Heart right ventricle (tissue), 16 donors: ENCODE measurements at places on chromosomes 5 and 9. TPM values are rescaled to one million over a fixed set of nuclear protein-coding genes. Genes with fewer than 3 reads are reported as not detected.

- no peak for DNase-seq
These were observed 212.7 kb upstream of the FAM174A start for GRCh38 chr5:100322483-100322882.

The PCA3 gene
- not detected for total RNA-seq

The WWC1 gene
- total RNA-seq = 1.3 TPM

- DNase-seq = no peak
These were observed 136.8 kb downstream of the ASTN2 start for GRCh38 chr9:117278020-117278419.

- DNase-seq = peak; percentile 9
These were observed 578 bp upstream of the PSAT1 start for GRCh38 chr9:78296201-78296892.

- DNase-seq = no peak
These were observed 319.2 kb downstream of the TRPM3 start for GRCh38 chr9:70802206-70802605.

DNA sequence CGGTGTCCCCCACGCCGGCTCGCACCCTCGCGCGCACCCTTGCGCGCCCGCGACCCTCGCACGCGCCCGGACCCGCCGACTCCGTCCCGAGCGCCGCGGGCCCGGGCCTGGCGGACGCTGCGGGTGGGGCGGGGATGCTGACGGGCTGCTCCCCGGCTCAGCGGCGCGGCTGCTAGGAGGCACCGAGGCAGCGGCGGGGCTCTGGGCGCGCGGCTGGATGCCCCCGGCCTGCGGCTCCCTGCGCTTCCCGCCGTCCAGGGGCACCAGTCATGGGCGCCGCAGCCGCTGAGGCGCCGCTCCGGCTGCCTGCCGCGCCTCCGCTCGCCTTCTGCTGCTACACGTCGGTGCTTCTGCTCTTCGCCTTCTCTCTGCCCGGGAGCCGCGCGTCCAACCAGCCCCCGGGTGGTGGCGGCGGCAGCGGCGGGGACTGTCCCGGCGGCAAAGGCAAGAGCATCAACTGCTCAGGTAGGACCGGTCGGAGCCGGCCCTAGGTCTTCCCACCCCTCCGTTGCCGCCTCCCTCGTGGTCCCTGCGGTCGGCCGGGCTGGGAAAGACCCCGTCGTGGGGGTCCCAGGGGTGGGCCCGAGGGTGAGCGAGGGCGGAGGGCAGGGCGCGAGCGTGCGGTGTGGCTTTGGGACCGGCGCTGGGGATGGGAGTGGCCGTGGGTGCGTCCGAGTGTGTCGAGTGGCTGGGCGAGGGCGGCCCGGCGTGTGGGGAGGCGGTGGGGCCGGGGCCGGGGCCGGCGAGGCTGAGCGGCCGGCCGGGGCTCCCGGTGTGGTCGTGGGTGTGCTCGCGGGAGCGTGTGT, 530 bp downstream of the TMEFF1 start:
- DNase-seq = peak; percentile 17

The ZDHHC12 gene
- total RNA-seq = 6.7 TPM

DNA sequence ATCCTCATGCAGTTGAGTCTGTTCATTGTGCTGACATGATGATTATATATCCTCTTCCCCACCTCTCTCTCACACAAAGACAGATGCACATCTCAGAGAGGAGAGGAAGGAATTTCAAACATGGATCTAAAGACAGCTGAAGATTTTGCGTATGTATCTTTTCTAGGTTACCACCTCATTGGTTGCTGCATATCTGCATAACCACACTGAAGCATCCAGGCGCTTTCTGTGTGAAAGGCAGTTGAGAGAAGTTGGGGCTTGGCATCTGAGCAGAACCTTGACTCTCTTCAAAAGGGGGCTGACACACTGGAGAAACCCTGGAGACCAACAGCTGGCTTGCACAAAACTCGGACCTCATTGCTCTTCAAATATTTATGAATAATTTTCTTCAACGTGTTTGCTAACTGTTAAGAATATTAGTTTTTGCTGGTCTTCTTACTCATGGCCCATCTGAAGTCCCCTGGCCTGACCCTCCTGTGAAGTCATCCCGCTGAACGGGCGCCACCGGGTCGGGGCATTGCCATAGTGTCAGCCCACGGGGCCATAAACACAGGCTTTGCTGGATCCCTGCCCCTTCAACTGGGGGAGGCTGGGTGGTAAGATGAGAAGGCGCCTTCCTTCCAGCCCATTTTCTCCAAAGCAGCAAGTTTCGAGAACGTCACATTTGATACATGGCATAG, 593.2 kb upstream of the CLINT1 start:
- DNase-seq = peak; percentile 28

The CARD6 gene
- total RNA-seq = 8.3 TPM

DNA sequence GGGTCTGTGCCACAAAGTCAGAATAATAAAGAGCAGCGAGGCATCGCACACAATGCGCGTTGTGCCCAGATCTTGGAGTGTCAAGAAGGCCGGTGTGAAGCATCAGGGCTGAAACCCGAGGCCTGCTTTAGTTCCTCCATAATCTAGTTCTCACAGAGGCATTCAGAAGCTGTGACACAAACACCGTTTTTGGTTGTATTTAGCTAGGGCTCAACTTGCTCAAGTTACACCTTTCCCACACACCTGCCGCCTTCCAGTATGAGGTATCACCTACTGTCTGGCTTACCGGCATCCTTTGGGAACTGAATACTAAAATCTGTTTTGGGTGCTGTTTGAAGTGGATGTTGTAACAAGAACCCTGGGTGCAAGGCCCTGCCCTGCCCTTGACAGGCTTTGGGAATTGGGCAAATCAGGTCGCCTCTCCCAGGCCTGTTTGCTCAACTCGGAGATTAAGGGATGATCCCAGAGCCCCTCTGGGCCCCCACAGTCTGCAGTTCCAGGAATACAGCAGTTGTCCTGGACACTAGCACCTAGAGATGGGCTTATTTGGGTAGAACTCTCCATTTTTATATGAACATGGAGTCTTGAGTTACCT, 27.0 kb downstream of the SLC25A25 start:
- no peak for DNase-seq
